Stimulated activated CD4-positive, alpha-beta T cell treated with anti-CD3 and anti-CD28 coated beads, Interleukin-1b, Interleukin-23, amount 100 ng/mL, for 1 hour (primary cell): ENCODE measurements at places on chromosomes 16 and 17.

- no peak for DNase-seq
Observed at GRCh38 chr17:79111097-79111496, 36.5 kb downstream of the ENGASE start.

DNA sequence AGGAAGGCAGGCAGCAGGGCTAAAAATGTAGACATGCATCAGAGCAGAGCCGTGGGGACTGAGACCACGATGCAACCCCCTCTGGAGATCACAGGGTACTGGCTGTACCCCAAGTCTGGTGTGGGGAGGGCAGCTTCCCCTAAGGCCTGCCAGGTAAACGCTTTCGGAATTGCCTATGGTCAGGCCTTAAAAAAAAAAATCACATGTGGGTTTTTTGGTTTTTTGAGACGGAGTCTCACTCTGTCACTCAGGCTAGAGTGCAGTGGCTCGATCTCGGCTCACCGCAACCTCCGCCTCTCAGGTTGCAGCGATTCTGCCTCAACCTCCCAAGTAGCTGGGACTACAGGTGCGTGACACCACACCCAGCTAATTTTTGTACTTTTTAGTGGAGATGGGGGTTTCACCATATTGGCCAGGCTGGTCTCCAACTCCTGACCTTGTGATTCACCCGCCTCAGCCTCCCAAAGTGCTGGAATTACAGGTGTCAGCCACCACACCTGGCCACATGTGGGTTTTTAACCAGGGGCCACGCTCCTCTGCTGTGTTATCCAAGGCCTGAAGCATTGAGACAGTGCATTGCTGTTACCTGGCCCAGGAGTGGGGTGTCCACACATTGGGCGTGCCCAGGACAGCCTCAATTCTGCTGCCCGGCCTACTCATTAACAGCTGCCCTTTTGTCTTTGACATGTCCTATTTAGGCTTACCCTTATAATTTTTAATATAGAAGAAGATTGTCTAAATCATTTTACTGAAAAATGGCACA, 50.4 kb downstream of the LITAF start:
- no peak for DNase-seq

- no peak for DNase-seq
Observed at GRCh38 chr16:70736465-70737376, 50.9 kb upstream of the MTSS2 start.

DNA sequence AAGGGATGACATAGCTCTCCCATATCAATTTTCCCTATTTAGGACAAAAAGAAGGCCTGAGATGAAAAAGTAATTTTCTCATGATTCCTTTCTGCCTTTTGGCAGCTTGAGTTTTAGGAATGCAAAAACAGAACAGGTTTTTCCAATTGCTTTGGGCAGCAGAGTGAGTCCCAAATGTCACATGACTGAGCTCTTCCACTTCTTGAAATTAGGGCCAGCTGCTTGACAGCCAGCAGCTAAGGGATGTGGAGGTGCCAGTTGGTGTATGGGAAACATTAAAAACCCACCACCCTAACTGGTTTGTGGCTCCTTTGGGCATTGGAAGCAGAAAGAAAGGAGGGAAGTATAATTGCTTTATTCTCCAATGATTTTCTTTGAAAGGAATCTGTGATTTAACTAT, 133.8 kb upstream of the FAM20A start:
- no peak for DNase-seq

DNA sequence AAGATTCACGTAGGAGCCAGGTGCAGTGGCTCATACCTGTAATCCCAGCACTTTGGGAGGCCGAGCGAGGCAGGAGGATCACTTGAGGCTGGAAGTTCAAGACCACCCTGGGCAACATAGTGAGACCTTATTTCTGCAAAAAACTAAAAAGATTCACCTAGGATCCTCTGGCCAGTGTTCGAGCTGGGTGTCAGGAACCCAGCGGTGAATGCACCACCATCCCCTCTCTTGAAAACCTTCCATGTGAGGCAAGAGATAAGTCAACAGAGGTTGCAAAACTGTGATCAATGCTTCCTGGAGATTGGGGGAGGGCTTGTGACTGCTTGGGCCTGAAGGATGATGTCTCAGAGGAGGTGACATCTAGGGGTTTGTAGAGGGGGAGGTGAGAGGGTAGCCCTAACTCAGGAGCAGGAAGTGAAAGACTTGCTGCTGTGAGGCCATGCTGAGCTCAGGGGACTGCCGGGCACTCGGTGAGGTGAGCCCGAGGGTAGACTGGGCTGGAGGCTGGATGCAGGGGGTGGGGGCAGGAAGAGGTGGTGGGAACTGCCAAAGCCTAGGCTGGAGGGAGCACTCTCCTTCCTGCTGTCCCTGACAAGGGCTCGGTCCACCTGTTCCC, 11.7 kb downstream of the GJD3 start:
- no peak for DNase-seq

DNA sequence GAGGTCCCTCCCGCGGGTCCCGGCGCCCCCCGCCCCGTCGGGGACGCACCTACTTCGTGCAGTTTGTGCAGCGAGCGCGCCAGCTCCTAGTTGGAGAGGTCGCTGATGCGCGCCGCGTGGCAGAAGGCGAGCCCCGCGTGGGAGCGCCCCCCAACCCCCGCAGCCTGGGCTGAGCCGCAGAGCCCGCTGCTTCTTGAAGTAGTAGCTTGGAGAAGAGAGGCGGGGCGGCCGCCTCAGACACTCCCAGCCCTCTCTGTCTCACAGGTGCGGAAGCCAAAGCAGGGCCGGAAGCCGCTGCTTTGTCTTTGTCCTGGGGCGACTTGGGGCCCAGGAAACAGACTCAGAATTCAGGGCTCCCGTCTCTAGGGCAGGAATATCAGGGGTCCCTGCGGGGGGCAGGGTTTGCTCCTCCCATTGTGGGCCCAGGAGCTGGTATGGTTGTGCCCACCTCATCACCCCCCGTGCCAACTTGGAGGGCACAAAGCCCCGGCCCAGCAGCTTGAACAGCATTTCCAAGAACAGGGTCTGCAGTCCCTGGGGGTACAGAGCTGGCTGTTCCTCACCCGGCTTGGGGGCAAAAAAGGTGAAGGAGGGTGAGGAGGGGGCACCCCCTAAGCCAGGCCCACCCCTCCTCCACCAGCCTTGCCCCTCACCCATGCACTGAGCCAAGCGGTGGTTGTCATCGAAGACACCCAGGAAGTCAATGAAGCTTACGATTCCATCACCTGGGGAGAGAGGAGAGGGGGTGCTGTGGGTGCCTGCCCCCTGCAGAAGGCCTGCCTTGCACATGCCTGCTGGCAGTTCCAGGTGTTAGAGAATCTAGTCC, 13.5 kb downstream of the SPATA32 start:
- DNase-seq: peak; percentile 53

GRCh38 chr16:54325616-54326265, 39.2 kb upstream of the IRX3 start:
- DNase-seq: no peak

DNA sequence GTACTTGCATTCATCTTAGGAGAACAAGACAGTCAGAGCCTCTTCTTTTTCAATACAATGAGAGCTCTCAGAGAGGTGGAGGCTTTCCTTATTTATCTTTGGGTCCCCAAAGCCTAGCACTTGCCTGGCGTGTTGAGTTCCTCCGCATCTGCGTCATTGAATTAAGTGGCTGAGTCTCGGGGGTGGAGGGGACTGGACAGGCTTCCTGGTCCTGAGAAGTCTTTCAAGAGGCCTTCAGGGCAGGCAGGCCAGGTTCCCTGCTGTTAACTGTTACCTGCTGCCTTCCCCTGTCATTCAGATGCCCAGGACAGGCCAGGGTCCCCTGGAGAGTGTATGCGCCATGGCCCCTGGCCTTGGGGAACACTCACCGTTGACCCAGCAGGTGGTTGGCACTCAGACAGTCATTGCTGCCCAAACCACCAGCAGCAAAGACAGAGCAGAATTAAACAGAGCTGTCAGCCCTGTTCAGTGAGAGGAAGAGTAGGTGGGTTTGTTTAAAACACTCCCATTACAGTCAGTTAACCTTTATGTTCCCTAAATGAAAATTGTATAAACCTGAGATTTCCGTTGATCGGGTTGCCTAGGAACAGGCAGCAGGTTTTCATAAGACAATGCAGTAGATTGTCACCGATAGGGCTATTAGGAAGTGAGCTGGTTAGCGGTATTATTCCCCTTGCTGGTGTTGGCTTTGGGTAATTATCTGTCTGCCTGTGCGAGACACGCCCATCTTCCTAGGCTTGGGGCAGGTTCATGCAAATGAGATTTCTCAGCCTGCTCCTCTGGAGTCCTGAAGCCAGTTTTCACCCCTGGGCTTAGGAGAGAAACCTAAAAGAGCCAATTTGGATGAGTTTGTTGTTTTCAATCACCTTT, 132.7 kb downstream of the CCDC182 start:
- DNase-seq: no peak

DNA sequence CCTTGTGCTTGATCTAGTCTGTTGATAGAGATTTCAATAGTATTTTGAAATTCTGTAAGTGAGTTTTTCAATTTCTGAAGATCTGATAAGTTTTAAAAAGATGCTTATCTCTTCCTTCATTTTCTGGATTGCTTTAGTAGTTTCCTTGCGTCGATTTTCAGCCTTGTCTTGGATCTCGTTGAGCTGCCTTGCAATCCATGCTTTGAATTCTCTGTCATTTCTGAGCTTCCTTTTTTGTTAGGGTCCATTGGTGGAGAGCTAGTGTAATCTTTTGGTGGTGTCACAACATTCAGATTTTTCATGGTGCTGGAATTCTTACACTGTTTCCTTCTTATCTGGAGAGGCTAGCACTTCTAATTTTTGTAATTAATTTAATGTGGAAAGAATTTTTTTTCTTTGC, 61.1 kb downstream of the SLFN11 start:
- no peak for DNase-seq

DNA sequence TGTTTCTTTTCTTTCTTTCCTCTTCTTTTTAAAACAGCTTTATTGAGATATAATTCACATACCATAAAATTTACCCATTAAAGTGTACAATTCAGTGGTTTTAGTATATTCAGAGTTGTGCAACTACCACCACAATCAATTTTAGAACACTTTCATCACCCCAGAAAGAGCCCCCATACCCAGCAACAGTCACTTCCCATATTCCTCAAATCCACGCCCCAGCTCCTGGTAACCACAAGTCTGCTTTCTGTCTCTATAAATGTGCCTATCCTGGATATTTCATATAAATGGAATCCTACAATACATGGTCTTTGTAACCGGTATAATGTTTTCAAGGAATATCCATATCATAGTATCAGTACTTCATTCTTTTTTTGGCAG, 19.4 kb downstream of the RARA start:
- no peak for DNase-seq

- DNase-seq: no peak
Observed at GRCh38 chr17:76993651-76994050, 125.4 kb downstream of the MGAT5B start.

DNA sequence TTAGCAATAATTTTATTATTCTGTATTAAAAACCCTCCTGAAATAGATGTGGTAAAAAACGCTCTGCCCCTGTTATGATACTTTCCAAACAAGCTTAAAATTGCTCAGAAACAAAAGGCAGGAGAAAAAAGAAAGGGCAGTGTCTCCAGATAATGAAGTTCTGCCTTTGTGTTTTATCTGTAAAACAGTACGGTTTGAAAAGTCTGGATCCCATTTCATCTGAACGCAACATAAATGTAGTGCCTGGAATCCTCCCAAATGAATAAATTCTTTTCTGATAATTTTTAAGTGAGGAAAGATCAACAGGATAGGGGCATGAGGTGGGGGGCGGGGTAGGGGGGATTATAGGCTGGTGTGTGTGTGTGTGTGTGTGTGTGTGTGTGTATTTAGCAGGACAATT, 87.5 kb upstream of the SOX9 start:
- no peak for DNase-seq

DNA sequence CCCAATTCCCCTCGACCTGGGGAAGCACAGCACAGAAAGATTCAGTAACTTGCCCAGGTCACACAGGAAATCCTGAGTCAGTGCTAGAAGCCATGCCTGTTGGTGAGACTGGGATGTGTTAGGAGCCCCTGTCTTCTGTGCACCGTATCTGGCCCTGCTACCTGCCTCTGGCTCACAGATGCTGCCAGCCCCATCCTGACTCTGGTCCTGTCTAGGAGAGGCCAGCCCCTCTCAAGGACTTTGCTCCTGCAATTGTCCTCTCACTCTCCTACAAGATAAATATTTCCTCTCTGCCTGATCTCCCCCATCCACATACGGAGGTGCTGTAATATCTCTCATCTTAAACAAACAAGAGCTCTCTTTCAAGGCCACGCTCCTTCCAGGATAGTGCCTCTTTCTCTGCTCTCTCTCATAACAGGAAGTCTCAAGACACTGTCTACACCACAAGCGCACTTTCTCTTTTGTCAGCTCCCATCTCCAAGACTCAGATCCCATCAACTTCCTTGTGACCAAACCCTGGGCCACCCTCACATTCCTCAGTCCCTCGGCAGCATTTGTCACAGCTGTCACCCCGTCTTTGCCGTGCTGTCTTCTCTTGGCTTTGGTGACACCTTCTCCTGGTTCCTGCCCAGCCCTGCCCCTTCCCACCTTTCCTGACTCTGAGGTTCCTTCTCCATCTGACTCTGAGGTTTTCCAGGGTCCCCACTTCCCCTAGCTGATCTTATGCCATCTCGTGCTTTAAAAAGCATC, 1.9 kb downstream of the SLC13A2 start:
- DNase-seq: no peak

GRCh38 chr16:81625544-81626153, 153.4 kb upstream of the PLCG2 start:
- no peak for DNase-seq

DNA sequence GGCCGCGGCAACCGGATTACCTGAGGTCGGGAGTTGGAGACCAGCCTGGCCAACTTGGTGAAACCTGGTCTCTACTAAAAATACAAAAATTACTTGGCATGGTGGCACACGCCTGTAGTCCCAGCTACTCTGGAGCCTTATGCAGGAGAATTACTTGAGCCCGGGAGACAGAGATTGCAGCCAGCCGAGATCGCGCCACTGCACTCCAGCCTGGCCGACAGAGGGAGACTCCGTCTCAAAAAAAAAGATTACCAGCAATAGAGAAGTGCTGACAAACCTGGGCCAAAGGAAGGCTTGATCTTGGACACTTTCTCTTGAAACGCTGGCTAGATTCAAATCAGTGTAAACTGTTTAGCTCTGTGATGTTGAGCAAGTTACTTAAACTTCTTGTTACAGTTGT, 4.3 kb downstream of the MT1H start:
- no peak for DNase-seq

GRCh38 chr17:4900231-4901107, 1.1 kb downstream of the C17orf107 start:
- DNase-seq: no peak

GRCh38 chr17:50841949-50842354, 6.6 kb downstream of the WFIKKN2 start:
- DNase-seq: no peak

- DNase-seq: no peak
Observed at GRCh38 chr16:6863135-6863534, 469.5 kb upstream of the RBFOX1 start.

GRCh38 chr17:13478326-13478830, 123.4 kb downstream of the HS3ST3A1 start:
- no peak for DNase-seq

GRCh38 chr16:65704866-65705265, 583.0 kb upstream of the CDH11 start:
- DNase-seq: no peak

- DNase-seq: no peak
Observed at GRCh38 chr17:57499648-57500049, 243.3 kb downstream of the MSI2 start.
